WTC11 (cell line): ENCODE measurements at places on chromosomes 16 and 17.

GRCh38 chr16:79712276-79712675 lies 111.7 kb upstream of the MAF start:
- DNase-seq = no peak

DNA sequence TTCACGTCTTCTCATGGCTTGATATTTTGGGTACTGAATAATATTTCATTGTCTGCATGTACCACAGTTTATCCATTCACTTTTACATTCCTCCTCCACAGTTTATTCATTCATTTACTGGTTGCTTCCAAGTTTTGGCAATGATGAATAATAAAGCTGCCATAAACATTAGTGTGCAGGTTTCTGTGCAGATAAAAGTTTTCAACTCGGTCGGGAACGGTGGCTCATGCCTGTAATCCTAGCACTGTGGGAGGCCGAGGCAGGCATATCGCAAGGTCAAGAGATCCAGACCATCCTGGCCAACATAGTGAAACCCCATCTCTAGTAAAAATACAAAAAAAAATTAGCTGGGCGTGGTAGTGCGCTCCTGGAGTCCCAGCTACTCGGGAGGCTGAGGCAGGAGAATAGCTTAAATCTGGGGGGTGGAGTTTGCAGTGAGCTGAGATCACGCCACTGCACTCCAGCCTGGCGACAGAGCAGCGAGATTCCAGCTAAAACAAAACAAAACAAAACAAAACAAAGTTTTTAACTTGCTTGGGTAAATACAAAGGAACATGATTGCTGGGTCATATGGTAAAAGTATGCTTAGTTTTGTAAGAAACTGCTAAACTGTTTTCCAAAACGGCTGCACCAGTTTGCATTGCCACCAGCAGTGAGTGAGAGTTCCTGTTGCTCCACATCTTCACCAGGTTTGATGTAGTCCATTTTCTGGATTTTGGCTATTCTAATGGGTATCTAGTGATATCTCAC lies 89.5 kb downstream of the WWP2 start:
- no peak for DNase-seq

GRCh38 chr17:78154903-78155811 lies 9.0 kb downstream of the C17orf99 start:
- DNase-seq = no peak

DNA sequence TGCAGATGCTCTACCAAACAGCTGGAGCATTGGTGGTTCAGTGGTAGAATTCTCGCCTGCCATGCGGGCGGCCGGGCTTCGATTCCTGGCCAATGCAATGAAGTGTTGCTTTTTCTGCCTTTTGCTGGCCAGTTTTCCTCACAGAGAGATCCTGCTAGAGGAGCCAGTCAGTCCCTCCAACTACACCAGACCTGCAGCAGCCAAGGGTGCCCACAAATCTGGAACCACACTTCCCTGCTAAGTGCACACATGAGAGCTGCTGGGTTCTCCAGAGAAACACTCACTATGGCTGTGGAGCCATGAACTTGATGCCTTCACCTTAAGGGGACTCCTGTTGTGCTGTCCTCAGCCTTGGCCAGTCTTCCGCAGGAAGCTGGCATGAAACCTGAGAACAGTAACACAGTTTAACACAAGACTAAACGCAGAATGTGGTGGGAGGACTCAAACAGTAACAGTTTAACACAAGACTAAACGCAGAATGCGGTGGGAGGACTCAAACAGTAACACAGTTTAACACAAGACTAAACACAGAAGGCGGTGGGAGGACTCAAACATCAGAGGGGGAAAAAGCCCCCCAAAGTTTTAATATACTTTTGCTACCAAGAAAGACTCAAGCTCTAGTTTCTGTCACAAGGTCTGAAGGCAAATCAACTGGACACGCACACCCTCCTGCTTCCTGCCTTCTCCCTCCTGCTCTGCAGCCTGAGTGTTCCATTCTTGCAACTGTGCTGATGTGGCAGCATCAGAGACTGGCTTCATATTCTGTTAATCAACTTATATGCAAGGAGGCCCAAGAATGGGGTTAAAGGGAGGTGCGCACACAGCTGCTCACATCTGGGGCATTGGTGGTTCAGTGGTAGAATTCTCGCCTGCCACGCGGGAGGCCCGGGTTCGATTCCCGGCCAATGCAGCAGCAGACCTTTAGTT lies 12.0 kb downstream of the VAC14 start:
- DNase-seq = peak; percentile 60

- DNase-seq = peak; percentile 47
Observed at GRCh38 chr17:38449364-38449763, 21.1 kb downstream of the ARHGAP23 start.

- DNase-seq = no peak
Observed at GRCh38 chr16:1169285-1170075, 16.6 kb downstream of the CACNA1H start.

DNA sequence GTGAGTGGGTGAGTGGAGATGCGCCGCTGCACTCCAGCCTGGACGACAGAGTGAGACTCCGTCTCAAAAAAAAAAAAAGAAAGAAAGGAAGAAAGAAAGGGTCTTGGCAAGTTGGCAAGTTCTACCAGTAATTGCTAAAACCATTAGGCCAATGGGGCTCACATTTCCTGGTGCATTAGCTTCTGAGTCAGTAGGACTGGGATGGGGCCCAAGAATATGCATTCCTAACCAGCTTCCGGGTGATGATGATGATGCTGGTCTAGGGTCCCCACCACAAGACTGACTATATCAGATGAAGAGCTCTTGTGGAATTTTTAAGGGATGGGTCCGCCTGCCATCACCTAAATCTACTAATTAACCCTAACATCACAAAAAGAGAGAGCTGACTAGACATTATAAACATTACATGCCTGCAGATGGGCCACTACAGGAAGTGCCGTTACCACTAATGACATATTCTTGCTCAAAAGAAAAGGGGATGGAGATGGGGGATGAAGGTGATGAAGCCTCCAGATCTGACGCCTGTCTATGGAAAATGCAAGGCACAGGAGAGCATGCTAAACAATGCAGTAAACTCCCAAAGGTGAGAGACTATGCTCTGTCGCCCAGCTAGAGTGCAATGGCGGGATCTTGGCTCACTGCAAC lies 13.1 kb downstream of the MYH11 start:
- no peak for DNase-seq

- DNase-seq = no peak
Observed at GRCh38 chr16:27772093-27772825, 222.3 kb downstream of the KATNIP start.

GRCh38 chr16:89918453-89919347 lies at the start of gene MC1R:
TSS of gene MC1R (plus strand) at chr16:89918862. CDS start at chr16:89919259, 397 bp downstream.
- peak; percentile 48 for DNase-seq

DNA sequence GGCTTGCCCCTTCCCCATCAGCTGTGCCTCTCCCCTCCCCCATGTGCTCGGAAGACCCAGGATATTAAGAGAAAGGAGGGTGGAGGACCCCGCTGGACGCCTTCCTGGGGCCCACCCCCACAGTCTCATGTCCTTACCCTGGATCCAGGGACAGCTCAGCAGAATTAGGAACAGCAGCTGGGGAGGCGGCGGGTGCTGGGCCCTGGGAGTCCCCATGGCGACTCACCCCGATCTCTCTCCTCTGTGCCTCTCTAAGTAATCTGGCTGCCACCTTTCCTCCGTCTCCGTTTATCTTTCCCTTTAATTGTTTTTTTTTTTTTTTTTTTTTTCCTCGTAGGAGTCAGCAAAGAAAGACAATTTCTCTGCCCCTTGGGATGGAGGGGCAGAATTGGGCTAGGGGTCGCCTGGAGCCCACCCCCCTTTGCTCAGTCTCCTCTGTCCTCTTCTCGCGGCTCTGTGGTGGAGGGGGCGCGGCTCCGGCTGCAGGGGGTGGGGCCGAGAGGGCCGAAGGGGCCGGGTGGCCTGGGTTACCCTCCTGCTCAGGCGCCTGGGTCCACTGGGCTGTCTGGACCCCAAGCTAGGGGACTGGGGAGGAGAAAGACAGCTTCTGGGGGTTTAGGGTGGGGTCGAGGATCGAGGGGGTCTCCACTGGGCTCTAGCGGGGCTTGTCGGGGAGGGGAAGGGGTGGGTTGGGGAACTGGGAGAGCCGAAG lies 390 bp downstream of the SEZ6L2 start:
- peak; percentile 83 for DNase-seq

GRCh38 chr16:63596716-63597115 lies 1525.1 kb downstream of the CDH11 start:
- DNase-seq = no peak

DNA sequence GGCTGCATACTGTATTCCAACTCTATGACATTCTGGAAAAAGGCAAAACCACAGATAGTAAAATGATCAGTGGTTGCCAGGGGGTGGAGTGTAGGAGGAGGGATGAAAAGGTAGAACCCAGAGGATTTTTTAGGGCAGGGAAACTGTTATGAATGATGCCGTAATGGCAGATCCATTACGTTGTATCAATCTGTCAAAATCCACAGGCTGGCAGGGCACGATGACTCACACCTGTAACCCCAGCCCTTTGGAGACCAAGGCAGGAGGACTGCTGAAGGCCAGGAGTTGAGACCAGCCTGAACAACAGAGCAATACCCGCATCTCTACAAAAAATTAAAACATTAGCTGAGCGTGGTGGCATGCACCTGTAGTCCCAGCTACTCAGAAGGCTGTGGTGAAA lies 91.8 kb downstream of the RMI2 start:
- DNase-seq = no peak

DNA sequence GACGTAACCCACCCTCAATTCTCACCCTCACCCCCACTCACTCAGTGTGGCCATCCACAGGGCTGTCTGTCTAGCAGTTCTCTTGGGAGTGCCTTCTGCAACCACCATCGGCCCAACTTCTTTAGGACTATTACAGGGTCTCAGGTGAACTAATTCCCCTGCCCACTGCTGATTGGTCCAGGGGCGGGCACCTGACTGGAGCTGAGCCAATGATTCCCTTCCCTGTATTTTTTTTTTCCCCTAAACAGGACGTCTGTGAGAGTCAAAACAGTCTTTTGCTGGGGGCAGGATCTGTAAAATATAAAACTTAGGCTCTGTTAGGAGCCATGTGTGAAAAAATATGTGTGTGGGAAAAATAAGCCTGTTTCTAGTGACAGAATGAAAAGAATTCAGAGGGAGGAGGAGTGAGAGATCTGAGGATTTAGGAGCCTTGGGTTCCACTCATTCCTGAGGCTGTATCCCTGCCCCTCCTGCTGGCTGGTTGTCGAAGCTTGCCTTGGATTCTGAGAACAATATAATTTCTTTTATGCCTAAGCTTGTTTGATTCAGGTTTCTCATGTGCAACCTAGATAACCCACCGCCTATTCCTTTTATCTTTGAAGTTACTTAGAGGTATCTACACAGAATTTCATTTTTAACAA lies 115.0 kb downstream of the SPACA3 start:
- DNase-seq = no peak

DNA sequence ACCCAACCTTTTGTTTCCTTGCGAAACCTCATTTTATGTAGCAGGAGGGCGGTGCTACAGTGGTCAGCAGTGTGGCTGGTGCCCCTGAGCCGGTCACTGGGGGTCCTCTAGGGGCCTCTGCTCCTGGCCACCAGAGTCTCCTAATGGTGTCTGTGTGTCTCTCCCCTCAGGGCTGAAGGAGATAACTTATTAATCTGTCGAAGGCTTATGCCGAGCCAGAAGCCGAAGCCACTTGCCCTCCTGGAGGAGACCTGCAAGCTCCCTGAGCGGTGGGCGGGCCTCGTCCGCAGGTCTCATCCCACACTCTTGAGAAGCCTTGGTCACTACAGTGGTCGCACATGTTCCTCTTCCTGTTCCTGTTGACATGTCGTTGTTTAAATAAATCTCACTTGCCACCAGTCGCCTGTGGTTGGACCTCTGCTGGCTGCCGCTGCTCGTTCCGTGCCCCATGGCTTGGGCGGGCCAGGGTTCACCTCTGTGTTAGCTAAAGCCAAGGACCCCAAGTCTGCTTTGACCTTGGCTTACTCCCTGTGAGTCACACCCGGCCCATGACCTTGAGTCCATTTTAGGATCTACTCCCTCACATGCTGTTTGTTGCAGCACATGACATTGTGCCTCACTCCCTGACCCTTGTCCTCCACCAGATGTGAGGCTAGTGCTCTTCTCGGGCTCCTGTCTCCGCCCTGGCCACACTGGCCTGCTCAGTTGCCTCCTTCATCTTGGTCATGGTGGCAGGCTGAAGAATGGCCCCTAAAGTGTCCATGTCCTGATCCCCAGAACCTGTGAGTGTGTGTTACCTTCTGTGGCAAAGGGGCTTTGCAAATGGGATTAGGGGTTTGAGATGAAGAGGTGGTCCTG lies 38.7 kb upstream of the AQP8 start:
- no peak for DNase-seq

- DNase-seq = no peak
Observed at GRCh38 chr17:6047966-6048365, 22.2 kb upstream of the WSCD1 start.
